A549 treated with dexamethasone at 1 μM for 4 hours (cell line): ENCODE measurements at places on chromosomes 7 and 10. TPM values are rescaled to one million over a fixed set of nuclear protein-coding genes. Genes with fewer than 3 reads are reported as not detected.

OSBPL3 gene
- total RNA-seq, result 11.5 to 16.3 TPM (median 15.2 TPM) in 5 replicates

CPED1 gene
- total RNA-seq, result not detected in 5 replicates

SH2D4B gene
- 0.05 to 0.19 TPM (median 0.07 TPM) in 5 replicates for total RNA-seq

DMTF1 gene
- 14.4 to 23.4 TPM (median 18.4 TPM) in 5 replicates for total RNA-seq

CTBP2 gene
- total RNA-seq, result 101 to 141 TPM (median 139 TPM) in 5 replicates

AEBP1 gene
- total RNA-seq, result 0.02 TPM in 1 of 5 replicates, not detected in the others

EBF3 gene
- 0.15 to 0.26 TPM (median 0.17 TPM) in 5 replicates for total RNA-seq

CYP3A7 gene
- total RNA-seq, result not detected in 5 replicates

STOX1 gene
- total RNA-seq, result 0.61 to 0.94 TPM (median 0.73 TPM) in 5 replicates

ZFAND4 gene
- total RNA-seq, result 2.9 to 5.1 TPM (median 4.9 TPM) in 5 replicates

ZFYVE27 gene
- 17.5 to 22.0 TPM (median 20.7 TPM) in 5 replicates for total RNA-seq

ARHGAP22 gene
- 3.1 to 4.3 TPM (median 3.5 TPM) in 5 replicates for total RNA-seq

PKD2L1 gene
- total RNA-seq, result 0.11 to 0.38 TPM (median 0.19 TPM) in 5 replicates

NODAL gene
- total RNA-seq, result 0.05 TPM in 1 of 5 replicates, not detected in the others

MMD2 gene
- total RNA-seq, result not detected in 5 replicates

WNT8B gene
- total RNA-seq, result 0.05 TPM in 1 of 5 replicates, not detected in the others

CALML5 gene
- not detected in 5 replicates for total RNA-seq

C10orf53 gene
- total RNA-seq, result not detected in 5 replicates
